ENCODE measurements at places on chromosomes 3 and 15. TPM values are rescaled to one million over a fixed set of nuclear protein-coding genes. Genes with fewer than 3 reads are reported as not detected.

GRCh38 chr3:23430781-23431398, 227.8 kb downstream of the UBE2E2 start:
- no peaks in the 10 kb centered on the region for H3K36me3 ChIP-seq
- no peak overlapping the region for H3K4me3 ChIP-seq
- no peaks in the 10 kb centered on the region for H3K27me3 ChIP-seq
- peak; percentile 6 for DNase-seq
- H3K4me1 ChIP-seq = peaks cover 11% of the 10 kb centered on the region
- no peak overlapping the region for H3K27ac ChIP-seq

GRCh38 chr15:29538044-29538443, 268.4 kb upstream of the NSMCE3 start:
- no peak overlapping the region for H3K27ac ChIP-seq
- no peaks in the 10 kb centered on the region for H3K27me3 ChIP-seq
- no peaks in the 10 kb centered on the region for H3K36me3 ChIP-seq
- H3K4me1 ChIP-seq = no peaks in the 10 kb centered on the region

GRCh38 chr15:48810414-48811324, at the start of gene CEP152:
Gene CEP152 (minus strand): TSS chr15:48811069. CDS start chr15:48805649, 5,420 bp downstream.
- H3K27me3 ChIP-seq = no peaks in the 10 kb centered on the region
- peak; percentile 99 for DNase-seq
- peak within 1 kb of the TSS; percentile 95 for H3K4me3 ChIP-seq
- H3K36me3 ChIP-seq = no peaks in the 10 kb centered on the region
- peaks cover 12% of the 10 kb centered on the region for H3K4me1 ChIP-seq

DNA sequence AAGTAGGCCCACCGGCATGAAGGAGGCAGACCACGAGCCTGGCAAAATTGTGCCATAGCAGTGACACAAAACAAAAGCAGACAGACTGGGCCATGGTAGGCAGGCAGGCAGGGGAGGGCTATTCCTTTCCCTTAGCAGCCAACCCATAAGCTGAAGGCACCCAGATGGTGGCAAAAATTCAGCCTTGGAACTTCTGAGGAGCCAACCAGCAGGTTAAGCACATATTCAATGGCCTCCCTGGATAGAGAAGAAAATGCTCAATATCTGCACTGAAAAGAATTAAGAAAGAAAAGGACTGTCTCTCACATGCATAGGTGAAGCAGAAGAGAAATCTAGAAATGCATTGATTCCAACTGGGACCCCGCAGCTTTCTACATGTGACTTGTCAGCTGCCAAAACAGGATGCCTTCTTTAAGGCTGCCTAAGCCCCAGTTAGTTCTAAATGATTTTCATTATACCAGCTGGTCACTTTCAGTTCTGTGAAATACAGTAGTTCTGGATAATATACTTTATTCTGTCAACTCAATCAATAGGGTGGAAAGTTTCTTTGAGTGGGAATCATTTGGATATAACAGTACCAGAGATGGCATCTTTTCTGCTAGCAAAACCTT, 2.7 kb downstream of the PRICKLE2 start:
- peaks cover 61% of the 10 kb centered on the region for H3K4me1 ChIP-seq
- DNase-seq = no peak
- H3K27me3 ChIP-seq = no peaks in the 10 kb centered on the region
- no peaks in the 10 kb centered on the region for H3K36me3 ChIP-seq

Gene GRAMD2A
- polyA plus RNA-seq = not detected

DNA sequence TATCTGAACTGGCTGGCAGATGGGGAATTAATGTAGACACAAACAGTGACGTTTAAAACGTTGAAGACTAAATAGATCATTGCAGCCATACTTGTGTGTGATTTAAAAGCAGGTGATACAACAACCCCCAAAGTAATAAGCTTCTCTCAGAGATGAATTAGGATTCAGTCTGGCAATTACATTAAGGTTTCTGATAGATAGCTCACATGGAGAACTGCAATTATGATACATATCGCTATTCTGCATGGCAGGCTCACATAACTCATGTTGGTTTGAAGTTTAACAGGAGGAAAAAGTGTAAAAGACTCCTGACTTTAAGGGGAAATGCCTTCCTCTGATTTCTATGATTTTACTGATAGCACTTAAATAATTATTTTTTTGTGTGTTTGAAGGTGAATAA, 196.9 kb downstream of the CLSTN2 start:
- H3K4me1 ChIP-seq = no peaks in the 10 kb centered on the region
- H3K4me3 ChIP-seq = no peak overlapping the region
- H3K27ac ChIP-seq = no peak overlapping the region
- no peaks in the 10 kb centered on the region for H3K36me3 ChIP-seq
- no peak for DNase-seq

Data from GM23248 (cell line).